ENCODE measurements at places on chromosomes 11 and 22.

DNA sequence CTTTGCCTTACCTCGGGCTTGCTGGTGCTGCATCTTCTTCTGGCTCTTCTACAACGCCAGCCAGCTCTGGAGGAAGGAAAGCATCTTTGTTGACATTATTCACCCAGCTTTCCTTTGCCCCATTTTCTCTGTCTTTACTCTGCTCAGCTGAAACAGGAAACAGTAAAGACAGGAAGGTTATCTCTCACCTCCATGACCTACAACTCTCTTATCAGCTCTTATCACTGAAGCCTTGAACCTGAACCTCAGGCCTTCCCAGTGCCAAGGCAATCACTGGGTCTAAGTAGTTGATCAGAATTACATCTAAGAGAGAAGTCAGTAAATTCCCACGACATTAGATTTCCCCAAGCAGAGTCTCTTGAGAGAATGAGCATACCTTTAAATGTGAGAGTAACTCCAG, 59.6 kb upstream of the CCDC89 start:
- DNase-seq: no peak

GRCh38 chr11:44707094-44707493, 19.7 kb upstream of the TSPAN18 start:
- DNase-seq: no peak

DNA sequence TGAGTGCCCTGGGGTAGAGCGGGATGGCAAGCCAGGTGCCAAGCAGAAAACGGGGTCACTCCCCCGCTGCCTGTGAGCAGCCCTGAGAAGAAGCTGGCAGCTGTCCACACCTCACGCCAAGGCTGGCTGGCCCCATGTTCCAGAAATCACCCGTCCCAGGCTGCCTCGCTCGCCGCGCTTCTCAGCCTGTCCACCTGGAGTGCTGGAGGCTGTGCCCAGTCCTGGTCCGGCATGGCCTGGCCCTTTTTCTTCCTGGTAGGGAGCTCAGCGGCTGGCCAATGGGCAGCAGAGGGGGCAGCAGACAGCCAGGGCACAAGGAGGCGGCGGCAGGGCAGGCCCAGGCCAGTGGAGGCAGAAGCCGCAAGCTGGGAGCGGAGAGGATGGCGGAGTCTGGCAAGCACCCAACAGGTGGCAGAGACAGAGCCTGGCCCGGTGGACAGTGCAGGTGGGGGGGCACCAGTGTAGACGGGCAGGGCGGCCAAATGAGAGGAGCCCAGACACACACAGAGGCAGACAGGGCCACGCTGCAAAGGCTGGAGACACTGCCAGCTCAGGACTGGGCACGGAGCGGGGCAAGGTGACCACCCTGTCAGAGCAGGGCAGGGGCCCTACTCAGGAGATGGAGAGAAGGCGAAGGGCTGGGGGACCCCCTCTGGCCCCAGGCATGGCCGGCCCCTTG, 37.2 kb upstream of the TH start:
- DNase-seq: no peak

- DNase-seq: peak; percentile 81
These were observed 42.2 kb downstream of the UBASH3B start for GRCh38 chr11:122697636-122698167.

GRCh38 chr11:15412054-15412453, 297.3 kb downstream of the INSC start:
- no peak for DNase-seq

- no peak for DNase-seq
These were observed 1354.4 kb downstream of the LRRC4C start for GRCh38 chr11:40104941-40105550.

DNA sequence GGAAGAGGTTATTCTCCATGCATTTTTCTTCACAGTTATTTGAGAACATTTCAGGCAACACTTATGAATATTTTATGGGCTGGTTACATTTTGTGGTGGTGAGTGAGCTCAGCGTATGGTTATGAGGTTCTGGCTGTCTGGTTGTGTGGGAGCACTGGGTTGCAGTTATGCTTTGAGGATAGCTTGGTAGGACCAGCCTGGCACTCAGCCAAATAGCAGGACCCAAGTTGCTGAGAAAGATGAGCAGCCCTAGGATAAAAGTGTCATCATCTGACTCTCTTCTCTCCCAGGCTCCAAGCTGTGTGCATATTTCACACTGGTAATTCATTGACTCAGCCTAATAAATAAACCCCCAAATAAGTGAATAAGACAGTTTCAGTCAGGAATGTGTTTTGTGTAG, 8.1 kb upstream of the SRSF8 start:
- no peak for DNase-seq

- DNase-seq: peak; percentile 36
These were observed 7.8 kb downstream of the SLC5A1 start for GRCh38 chr22:32050678-32051515.

- no peak for DNase-seq
These were observed 94.1 kb upstream of the AMOTL1 start for GRCh38 chr11:94673951-94674491.

DNA sequence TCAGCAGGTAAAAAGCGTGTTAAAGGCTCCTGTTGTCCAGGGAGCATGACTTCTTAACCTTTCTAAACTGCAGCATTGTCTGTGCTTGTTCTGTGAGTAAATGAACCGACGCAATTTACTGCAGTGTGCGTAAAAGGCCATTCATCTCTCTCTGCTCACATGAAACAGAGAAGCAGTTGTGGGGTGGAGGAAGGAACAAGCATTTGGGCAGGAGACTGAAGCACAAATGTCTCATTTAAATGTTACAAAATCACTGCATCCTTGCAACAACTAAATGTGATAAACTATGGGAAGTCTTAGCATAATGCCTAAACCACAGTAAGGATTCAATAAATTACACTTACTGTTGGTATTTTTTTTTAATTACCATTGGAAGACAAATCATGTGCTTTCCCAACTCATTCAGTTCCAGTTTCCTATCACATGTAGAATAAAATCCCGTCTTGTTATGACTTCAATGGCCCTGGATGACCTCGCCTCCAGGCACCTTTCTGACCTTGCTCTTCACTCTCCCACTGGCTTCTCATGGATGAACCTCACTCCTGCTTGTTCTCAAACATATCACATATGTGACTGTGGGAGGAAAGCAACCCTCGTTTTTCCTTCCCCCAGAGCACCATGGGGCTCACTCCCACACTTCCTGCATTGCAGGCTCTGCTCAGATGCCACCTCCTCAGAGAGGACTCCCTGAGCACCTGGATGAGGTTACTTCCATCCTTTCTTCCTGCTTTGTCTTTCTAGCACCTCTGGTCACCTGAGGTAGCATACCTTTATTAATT, 21.6 kb upstream of the RFPL2 start:
- DNase-seq: no peak

GRCh38 chr11:94449437-94449836, 44.2 kb downstream of the MRE11 start:
- no peak for DNase-seq

DNA sequence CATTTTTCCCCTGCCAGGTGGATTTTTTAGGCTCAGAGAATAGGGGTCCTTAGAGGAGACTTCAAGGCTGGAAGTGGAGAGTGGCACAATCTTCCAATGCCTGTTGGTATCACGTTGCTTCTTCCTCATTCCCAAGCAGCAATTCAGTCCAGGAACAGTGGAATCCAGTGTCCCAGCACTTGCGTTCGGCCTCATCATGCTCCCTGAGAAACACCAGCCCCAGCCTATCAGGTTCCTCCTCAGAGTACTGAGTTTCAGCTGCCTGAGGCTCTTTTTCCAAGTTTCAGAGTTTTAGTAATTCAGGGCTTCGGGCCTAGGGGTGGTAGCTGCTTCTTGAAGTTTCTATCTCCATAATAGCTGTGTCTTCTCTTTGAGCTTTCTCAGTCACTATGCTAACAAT, 31.9 kb upstream of the NRGN start:
- DNase-seq: no peak

DNA sequence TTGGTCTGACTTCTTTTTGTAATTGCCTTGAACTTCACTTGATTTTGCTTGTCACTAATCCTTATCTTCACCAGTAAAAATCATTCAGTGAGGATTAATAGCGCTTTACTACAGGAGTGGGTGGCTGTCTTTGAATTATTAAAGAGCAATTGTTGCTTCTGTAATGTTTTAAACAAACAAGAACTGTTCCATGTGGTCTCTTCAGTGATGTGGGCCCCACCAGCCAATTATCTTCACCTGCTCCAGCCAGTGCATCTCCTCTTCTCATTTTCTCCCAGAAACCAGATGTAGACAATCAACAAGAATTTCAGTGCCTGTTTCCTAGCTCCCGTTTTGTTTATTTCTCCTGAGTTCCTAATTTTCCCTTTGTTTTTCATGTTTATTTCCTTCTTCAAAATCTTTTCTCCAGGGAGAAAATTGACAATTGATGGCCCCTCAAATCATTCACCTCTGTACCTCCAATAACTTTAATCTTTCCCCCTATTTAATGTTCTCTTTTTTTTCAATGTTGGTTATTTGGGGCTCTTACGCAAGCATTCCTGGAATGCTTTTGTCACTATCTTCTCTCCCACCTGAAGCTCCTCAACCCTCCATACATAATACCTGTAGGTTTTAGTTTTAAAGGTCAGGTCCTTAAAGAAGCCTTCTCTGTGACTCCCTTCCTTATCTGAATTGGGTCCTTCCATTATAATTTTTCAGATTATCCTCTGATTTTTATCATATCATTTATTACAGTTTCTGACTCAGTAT, 115.1 kb downstream of the ARFGAP2 start:
- no peak for DNase-seq

GRCh38 chr11:15200696-15201095, 86.0 kb downstream of the INSC start:
- no peak for DNase-seq

- no peak for DNase-seq
These were observed 8.3 kb downstream of the PLXNB2 start for GRCh38 chr22:50298937-50299784.

DNA sequence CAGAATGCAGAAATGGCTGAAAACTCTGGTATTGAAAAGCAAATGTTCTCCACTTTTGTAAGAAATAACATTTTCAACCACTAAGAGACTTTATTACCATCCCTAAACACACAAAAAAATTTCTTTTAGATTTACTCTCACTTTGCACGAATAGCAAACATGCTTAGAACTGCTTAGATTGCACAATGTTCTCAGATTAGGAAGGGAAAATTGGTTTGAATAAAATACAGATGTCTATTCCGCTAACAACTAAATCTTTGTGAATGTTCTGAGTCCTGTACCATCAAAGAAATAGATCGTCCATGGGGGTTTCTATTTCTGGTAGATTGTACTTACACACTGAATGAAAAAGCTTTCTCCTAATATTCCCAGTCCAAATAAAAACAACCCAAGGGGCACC, 40.1 kb downstream of the BDNF start:
- no peak for DNase-seq

- DNase-seq: no peak
These were observed 49.2 kb upstream of the SESN3 start for GRCh38 chr11:95279921-95280868.

All from CD4-positive, alpha-beta T cell treated with Interleukin-4 for 4 hours (primary cell).